ENCODE measurements at places on chromosomes 1 and 21.
A peak's percentile ranks its signal among the peaks of the same experiment; 100 is the strongest.

- no peak for DNase-seq
Observed at GRCh38 chr1:56676571-56677035, 31.5 kb downstream of the PRKAA2 start.

DNA sequence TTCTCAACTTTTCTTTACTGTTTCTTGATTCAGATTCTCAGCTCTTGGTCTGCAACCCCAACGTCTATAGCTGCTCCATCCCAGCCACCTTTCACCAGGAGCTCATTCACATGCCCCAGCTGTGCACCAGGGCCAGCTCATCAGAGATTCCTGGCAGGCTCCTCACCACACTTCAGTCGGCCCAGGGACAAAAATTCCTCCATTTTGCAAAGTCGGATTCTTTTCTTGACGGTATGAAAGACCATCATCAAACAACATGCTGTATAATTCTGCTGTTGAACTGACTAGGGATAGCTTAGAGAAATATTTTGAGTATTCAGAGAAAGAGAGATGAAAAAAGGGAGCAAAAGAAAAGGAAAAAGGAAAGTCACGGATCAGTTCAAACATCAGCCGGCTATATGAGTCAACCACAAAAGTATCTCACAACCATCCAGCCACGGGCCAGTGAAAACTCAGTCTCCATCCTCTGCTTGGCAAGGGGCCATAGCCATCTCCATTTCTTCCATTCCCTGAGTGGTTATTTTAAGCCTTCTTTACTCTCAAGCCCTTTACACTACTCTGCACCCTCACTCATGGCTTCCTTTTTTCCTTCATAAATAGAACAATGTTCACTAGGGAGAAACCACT is 14.1 kb downstream of the DNASE2B start:
- DNase-seq, result no peak

DNA sequence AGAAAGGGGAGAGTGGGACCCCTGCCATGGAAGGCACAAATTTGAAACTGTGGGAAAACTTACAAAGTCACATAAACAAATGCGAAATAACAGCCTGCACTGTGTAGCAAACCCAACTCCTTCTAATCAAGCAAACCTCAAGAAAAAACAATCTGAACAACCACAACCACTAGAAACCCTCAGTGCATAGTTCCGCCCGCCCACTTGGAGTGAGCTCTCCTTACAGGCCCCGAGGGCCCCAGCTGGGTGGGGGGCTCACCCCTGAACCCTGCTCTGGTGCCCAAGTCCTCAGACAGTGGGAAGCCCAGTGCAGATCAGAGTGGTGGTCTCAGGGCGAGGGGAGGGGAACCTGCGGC is 931 bp upstream of the MXRA8 start:
- peak; percentile 6 for DNase-seq

DNA sequence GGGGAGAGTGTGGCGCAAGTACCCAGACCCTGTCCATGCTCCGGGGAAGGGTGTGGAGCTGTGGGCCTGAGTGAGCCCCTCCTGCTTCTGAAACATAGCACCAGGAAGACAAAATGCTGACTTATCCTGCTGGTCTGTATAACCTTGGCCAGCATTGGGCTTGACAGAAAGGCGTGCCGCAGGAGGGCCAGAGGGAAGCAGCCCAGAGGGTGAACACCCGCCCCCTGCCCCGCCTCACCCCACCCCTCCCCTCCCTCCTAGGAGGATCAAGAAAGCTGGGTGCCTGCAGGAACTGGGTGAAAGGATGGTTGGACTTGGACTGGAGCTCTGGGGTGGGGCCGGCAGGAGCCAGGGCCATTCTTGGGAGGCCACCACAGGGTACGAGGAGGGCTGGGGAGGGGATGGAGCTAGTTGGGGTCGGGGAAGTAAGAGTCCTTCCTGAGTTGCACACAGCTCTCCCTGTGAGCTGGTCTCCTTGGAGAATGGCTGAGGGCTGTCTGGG is 27.1 kb downstream of the PTPRF start:
- DNase-seq, result peak; percentile 58

DNA sequence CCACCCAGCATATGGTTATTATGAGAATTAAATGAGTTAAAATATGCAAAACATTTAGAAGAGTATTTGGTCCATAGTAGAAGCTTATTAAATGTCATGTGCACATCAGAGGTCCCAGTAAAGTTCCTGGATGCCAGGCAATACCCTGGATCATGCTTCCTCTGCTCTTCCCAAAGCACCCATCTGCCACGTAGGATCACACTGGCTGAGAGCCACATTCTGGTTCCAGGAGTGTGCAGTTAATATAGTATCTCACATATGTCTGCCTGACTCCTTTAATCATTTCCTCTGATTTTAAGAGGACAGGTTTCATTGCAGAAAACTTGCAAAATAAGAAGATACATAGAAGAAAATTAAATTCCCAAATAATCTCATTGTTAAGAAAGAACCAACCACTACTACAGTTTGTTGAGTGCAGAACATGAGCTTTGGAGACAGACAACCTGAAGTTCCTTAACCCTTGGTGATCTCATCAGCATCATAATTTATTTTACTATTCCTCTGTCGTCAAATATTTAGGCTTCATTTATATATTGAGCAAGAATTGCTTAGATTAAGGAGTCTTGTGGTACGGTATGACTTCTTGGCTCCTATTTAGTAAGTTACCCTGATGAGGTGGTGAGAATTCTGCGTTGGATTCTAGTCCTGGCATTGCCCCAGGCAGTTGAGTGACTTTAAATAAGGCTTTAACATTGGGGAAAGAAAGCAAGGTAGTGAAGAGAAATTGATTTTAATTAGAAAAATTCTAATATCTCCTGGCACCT is 12.3 kb downstream of the SGIP1 start:
- DNase-seq, result no peak

GRCh38 chr21:26159869-26160268 is 10.7 kb downstream of the APP start:
- no peak for DNase-seq

DNA sequence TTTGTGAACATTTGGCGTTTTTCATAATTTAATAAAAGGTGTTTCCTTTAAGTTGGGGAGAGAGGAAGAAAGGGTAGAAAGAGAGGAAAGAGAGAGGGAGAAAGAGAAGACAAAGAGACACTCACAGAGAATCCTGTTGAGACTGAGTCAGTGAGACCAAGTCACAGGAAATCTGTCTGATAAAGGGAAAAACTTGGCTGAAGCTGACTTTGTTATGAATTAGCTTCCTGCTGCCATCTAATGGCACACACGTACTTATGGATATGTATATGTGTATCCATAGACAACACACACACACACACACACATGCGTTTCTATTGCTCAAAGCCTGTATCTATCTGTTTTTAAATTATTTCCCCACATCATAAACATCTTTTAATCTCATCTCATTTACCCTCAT is 42.5 kb upstream of the DISC1 start:
- no peak for DNase-seq

DNA sequence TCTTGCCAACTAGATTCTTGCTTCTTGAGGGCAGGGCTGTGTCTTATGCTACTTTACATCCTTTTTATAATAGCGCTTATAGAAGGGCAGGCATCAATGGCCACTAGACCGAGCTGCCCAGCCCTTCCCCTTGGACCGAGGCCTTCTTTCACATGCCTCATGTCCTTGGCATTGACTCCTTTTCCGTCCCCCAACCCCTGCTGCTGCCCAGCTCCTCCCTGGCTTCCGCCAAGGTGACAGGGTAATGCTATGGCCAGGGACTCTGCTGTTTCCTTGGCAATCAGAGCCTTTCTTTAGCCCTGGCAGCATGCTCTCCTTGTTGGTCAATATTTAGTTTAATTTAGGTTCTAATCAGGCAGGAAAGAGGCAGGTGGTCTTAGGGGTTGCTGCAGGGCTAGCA is 48.2 kb downstream of the DDX20 start:
- no peak for DNase-seq

GRCh38 chr1:86507935-86508582 is 38.8 kb upstream of the CLCA4 start:
- DNase-seq, result peak; percentile 24

DNA sequence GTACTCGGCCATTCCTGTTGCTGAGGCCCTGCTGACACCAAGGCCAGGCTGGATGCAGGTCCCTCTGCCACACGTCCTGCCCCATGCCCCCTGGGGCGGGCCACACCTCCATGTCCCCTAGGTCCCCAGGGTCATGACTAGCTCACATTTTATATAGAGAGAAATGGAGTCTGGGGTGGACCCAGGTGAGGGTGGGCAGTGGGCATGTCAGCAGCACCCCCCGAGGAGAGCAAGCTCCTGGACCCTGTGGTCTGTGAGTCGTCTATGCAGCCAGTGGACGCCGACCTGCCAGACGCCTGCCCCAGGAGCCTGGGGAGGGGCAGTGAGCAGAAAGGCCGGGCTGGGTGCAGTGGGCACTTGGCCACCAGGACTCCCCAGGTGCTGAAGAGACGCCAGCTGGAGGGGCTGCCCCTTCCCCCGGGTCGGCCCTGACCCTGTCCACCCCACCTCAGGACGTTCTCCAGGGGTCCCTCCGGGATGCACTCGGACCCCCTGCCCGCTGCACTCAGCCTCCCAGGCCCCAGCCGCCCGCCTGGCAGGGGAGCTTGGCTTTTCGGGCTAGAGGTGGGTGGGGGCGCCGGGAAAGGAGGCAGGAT is 15.9 kb downstream of the SAMD11 start:
- no peak for DNase-seq

DNA sequence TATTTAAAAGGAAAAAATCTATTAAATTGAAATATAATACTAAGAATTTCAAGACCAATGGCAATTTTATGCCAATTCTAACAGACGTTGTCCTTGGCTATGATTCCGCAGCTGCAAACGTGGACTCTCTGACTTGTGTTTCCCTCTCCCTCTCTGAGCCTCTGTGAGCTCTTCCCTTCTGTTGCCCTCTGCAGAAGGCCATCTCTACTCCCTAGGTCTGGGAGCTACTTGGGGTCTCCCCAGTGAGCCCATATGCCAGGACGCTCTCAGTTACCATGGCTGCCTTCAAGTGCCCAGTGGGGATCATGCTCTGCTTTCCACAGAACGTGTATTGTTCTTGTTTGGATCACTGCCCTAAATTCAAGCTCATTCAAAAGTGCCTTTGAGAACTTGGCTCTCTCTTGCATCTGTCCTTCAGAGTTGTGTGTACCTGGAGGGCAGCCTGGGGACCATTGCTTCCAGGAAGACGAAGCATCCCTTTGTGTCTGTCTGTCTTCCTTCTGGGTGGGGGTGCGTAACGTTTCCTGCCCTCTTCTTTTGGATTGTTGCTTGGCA is 97.5 kb upstream of the TSPAN2 start:
- DNase-seq, result no peak

- DNase-seq, result no peak
Observed at GRCh38 chr1:228471154-228471761, 15.9 kb upstream of the RNF187 start.

- no peak for DNase-seq
Observed at GRCh38 chr1:155051342-155051776, 243 bp downstream of the ADAM15 start.

DNA sequence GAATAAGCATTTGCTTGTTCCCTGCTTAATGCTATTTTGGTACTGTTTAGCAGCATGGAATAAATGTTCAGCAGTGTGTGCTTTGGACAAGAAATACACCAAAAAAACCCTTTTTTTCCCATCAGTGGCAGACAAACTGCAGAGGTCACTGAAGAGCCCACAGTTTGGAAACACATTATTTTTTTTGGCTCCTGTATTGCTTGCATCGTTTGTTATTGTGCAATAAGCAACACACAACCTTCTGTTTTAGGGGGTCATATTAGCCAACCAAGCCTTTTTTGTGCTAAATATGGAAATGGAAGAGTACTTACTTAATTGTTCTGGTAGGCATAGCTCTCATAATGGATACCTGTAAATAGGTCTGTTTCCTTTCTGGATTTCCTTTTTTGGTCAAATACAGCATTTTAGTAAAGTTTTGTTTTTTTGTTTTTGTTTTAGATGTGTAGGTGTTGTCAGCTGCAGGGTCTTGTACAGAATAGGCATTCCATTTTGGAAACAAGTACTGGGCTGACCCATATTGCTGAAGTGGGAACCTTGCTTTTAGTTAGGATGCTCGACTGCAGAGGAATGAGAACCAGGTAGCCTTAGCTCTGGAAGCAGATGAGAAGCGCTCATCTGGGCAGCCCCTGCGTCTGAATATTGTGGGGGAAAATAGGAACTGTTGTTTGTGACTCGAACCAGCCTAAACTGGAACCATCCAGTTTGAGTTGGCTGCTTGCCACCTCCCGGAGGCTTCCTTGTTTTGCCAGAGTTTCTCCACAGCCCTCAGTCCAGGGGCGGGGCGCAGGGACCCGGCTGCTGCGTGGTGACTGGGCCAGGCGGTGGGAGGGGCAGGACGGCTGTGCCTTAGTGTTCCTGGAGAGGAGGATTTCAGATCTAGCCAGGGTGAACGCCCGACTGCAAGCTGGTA is 38.4 kb downstream of the SPEN start:
- peak; percentile 92 for DNase-seq

DNA sequence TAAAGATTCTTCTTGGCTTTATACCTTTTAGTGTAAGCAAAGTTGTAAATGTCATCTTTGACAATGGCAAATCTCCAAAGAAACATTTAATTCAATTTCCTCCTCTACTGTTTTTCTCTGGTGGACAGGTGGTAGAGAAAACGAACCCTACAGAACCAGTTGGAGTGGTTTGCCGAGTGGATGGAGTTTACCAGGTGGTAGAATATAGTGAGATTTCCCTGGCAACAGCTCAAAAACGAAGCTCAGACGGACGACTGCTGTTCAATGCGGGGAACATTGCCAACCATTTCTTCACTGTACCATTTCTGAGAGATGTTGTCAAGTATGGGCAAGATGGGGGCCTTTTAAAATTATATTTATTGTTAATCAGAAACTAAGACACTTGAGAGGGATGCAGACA is 25.8 kb downstream of the UAP1 start:
- DNase-seq, result peak; percentile 16

DNA sequence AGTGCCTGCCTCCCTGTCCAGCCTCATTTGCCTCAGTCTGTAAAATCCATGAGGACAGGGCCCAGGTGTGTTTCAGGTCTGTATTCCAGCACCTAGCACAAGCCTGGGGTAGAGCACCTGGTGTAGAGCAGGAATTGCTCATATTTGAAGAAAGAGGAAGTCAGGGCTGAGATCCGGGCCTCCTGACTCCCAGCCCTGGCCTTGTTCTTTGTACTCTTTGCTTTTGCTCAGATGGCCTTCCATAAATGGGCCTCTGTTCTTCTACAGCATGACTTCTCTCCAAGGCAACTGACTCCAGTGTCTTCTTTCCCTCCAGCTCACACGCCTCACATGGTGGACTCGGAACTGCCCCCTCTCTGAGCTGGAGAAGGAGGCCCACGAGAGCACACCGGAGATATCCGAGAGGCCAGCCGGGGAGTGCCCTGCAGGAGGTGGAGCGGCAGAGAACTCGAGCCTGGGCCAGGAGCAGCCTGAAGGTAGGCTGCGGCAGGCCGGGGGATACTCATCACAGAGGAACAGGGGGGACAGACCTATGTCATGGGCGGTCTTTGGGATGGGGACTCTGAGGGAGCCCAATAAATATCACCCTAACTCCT is 19.7 kb downstream of the SLC5A9 start:
- DNase-seq, result no peak

DNA sequence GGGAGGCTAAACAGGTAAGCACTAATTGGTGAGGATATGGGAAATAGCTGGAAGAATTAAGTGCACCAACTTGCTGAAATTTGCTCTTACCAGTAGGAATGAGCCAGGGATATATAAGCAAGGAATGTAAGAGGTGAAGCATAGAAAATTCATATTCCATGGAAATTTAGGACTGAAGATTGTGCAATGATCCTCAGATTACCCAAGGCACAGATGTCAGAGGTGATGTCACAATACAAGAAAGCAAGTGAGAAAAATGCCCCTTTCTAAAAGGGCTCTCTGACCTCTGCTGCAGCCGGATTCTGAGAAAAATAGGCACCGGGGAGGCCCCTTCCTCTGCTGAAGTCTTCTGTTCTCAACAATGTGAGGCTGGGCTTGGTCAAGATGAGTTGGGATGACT is 112.3 kb upstream of the ZNF678 start:
- DNase-seq, result no peak
